Left kidney (tissue), 8 donors: ENCODE measurements at places on chromosomes 11 and 22.
A peak's percentile ranks its signal among the peaks of the same experiment; 100 is the strongest.

DNA sequence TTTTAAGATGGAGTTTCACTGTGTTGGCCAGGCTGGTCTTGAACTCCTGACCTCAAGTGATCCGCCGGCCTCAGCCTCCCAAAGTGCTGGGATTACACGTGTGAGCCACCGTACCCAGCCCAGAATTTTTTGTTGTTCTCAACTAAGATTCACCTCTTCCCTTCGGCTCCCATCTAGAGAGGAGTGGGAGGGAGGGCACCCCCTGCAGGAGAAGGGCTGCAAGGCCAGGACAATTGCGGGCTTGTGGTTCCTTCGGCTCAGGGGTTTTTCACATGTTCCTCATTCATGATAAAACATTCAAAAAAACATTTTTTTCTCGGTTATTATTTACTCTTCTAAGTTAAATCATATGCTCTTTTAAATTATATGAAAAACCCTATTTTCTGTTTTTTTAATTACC is 201.1 kb upstream of the LRRC4C start:
- DNase-seq, result no peak

- no peak for DNase-seq
Observed at GRCh38 chr11:17894929-17895658, 117.8 kb downstream of the SERGEF start.

DNA sequence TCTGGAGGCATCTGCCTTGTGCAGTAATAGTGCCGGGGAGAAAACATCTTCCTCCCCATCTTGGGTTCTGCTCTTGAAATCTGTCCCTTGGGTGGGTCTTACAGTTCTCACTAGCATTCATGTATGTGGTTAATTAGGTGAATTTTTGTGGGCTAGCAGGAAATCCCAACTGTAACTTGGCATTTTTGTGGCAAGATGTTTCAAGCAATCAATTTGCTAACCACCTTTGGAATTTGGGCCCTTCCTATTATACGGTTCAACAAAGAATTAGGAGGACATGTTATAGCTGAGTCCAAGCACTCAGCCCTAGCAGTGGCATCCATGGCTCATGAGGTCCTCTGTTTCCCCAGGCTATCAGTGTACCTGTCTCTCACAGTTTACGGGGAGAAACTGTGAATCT is 89.1 kb upstream of the MTNR1B start:
- no peak for DNase-seq

- DNase-seq, result no peak
Observed at GRCh38 chr11:106061249-106061784, 15.8 kb downstream of the KBTBD3 start.

GRCh38 chr22:42976217-42976933 is 38.6 kb downstream of the PACSIN2 start:
- DNase-seq, result no peak

GRCh38 chr22:46107089-46107664 is 43.1 kb upstream of the PPARA start:
- DNase-seq, result no peak

GRCh38 chr22:33920197-33920540 is at the start of gene LARGE1:
Gene LARGE1 (minus strand): TSS chr22:33920476.
- DNase-seq, result no peak

DNA sequence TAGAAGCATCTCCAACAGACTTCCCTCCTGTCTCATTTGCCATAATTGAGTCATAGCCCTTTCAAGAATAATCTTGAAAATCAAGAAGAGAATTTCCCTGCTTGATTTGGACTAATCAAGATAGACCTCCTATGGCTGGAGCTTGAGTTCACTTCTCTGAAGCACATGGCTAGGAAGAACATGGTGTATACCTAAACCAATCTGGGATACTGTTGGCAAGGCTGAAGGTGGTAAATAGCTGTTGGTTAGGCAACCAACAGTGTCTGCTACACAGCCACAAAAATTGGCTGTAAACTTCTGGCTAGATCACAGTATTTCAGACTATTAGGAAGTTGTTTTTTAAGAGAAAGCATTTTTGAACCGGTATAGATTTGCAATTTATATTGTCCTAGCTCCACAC is 4.9 kb downstream of the CRYAB start:
- no peak for DNase-seq

- DNase-seq, result no peak
Observed at GRCh38 chr11:38089726-38090125, 1491.7 kb upstream of the RAG2 start.

GRCh38 chr22:30426388-30427353 is 1.1 kb downstream of the MTFP1 start:
- DNase-seq, result peak; percentile 86

DNA sequence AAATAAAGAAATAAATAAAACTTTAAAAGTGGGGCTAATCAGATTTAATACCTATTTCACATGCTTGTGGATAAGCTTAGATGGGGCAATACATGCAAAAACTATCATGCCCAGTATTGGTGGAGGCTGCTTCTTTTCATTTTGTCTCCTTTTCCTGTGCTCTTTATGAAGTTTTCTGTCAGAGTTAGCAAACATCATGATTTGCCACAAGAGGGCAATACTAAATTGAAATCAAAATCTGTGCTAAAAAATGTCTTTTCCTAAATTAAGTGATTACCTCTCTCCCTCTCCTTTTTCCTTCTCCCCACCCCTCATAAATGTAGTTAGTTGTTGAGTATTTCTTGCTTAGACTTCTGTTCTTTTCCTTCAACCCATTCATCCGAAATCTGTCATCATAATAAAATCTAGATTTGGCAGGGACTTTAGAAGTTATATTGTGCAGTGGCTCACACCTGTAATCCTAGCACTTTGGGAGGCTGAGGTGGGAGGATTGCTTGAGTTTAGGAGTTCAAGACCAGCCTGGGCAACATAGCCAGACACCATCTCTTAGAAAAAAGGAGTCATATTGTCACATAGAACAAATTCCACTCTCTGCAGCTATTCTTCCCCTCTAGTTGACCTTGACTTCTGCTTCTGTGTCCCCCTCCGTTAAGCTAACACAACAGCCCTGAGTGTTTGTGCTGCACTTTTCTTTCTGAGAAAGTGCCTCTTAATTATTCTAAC is 4.7 kb upstream of the ARHGAP42 start:
- peak; percentile 31 for DNase-seq

GRCh38 chr11:12103411-12104225 is 6.8 kb upstream of the MICAL2 start:
- no peak for DNase-seq

DNA sequence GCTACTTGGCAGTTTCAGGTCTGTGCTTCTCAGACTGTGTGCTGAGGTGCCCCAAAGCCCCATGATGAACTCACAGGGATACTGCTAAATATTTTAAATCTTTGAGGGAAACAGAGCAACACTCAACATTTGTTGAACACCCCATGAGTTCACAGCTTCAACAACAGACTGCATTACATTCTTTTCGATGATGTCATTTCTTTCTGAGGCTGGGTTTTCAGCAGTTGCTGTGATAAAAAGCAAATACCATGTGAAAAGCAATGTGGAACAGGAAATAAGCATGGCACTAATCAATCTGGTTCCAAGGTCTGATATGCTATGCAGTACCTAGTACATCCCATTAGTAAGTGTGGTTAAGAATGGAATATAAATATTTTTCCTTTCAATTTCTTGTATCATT is 82.7 kb downstream of the RPL27A start:
- no peak for DNase-seq

DNA sequence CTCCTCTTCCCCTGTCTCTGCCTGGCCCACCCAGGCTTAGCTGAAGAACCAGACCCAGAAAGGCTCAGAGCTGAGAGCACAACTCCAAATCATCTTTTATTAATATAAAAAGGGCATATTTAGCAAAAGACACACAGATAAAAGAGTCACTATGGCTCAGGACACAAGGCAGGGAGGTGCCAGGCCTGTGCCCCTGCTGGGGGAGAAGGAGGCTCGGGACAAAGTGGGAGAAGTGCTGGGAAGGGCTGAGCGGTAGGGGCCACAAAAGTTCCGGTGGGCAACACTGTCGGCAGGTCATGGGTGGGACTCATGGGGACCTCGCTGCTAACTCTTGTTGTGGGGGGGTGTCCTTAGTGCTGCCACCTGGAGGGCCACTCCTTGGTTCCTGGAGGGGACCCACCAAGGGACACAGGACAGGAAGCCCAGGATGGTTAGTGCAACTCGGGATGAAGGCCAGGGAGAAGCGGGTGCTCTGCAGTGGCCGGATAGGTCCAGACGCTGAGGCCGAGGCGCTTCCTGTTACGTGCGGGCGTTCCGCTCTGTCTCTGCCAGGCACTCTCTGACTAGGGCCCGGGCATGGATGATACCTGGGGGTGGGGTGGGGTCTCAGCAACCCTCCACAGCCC is 1.4 kb upstream of the PITPNM1 start:
- no peak for DNase-seq

GRCh38 chr22:43225609-43226008 is 38.7 kb upstream of the TTLL12 start:
- no peak for DNase-seq

DNA sequence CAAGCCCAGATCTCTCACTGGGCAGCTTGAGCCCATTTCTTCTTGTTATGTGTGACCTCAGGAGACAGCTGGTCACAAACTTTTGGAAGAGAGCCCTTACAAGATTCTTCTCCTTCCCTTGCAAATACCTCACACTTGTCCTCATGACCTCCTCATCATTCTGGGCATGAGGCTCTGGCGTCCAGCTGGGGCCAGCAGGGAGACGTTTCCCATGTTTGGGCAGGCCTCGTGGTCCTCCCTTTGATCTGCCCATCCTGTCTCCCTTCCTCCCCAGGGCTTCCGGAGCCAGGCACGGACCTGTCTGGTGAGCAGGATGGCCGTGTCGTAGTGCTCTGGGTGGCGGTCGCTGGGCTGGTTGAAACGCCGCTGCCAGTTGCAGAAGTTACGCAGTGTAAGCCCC is 9.7 kb downstream of the ADAMTS8 start:
- DNase-seq, result no peak

DNA sequence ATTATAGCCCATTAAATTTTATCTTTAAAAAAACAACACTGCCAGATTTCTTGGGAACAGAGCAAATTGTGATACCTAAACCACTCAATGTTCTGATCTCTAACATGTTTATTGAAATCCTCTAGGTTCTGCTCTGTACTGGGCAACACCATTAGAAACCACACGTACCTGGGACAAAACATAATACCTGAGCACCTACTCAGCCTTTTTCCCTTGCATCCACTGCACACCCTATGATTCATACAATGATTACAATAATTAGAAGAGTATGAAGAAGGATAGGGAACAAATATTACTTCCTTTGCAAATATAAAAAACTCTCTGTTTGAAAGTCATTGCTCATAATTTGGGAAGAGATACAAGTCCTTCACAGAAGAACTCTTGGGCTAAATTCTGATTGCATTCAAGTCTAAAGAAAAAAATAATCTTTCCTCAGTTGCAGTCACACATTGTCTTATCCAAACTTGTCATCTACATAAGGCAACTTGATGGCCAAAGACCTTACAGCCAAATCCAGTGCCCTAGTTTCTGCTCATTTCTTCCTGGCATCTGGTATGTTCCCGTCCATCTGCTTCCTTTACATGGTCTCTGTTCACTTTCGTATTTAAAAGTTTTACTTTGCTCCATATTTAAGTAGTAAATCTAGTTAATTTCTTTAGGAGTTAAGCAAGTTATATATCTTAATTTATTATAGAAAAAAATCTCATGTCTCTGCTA is 407.4 kb downstream of the LRRC4C start:
- no peak for DNase-seq

DNA sequence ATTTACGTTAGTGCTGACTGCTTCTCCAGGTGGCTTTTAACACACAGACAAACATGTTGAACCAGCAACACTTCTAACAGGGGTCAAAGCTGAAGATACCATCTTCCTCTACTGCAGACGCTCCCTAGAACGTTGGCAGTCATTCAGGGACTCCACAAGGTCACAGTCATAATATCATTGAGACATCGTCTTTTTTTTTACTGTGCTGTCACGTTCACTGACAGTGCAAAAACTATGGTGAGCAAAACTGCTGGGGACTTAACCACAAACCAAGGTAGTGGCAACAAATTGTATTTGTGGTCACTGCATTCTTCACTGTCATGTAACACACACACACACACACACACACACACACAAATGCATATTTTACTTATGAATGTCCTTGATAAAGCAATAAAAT is 244.9 kb downstream of the CASP12 start:
- DNase-seq, result no peak

DNA sequence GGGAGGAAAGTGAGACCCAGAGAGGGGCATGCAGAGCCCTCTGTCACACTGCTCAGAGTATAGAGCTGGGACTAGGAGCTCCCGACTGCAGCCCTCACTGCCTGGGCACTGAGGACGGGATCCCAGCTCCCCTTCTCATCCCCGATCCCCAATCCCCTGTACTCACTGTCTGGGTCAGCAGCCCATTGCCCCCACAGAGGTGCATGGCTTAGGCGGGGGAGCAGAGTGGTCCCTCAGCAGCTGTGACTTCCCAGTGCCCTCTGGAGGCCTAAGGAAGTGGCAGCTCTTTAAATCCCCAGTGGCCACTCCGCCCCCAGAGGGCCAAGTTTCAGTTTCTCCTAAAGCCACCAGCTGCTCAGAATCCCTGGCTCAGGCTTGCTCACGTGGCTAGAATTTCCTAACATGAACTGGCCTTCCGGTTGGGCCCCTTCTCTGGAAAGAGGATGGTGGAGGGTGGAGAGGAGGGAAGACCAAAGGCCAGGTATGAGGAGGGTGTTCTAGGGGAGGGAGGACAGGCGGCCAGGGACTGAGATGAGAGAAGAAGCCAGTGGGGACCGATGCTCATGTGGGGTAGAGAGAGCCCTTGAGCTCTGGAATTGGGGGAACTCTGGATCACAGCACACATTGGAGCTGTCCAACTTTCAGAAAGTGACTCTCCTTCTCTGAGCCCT is at the start of gene BATF2:
TSS of gene BATF2 (minus strand) at position 262 of the 671 bp plus-strand sequence. CDS start at position 205, 57 bp downstream.
- peak; percentile 85 for DNase-seq

DNA sequence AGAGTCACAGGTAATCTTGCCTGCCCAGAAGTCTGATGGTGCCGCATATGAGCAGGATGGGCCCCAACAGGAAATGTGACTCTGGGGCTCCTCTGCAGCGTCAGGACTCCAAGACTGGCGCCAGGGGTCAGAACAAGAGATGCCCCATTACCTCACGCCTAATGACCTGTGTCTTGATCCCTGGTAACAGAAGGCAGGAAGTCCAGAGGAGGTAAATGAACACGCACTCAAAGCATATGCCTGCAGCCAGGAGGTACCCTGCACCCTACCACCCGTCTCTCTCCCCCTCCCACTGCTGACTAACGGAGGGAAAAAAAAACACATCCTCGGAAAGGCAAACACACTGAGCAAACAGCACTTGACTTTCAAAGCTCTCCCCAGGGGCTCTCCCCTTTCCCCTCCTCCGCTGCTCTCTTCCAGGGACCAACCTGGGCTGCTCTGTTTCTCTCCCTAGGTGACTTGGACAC is 37.3 kb downstream of the ABCC8 start:
- peak; percentile 58 for DNase-seq
